ENCODE measurements at places on chromosomes 4 and X. TPM values are rescaled to one million over a fixed set of nuclear protein-coding genes. Genes with fewer than 3 reads are reported as not detected.

GRCh38 chr4:77052352-77052751 is 23.4 kb downstream of the CCNI start:
- peak overlapping the region; percentile 93 for H3K27ac ChIP-seq
- H3K4me1 ChIP-seq, result peaks cover 72% of the 10 kb centered on the region
- peaks cover 34% of the 10 kb centered on the region for H3K36me3 ChIP-seq
- no peak overlapping the region for H3K4me3 ChIP-seq
- no peaks in the 10 kb centered on the region for H3K27me3 ChIP-seq

DNA sequence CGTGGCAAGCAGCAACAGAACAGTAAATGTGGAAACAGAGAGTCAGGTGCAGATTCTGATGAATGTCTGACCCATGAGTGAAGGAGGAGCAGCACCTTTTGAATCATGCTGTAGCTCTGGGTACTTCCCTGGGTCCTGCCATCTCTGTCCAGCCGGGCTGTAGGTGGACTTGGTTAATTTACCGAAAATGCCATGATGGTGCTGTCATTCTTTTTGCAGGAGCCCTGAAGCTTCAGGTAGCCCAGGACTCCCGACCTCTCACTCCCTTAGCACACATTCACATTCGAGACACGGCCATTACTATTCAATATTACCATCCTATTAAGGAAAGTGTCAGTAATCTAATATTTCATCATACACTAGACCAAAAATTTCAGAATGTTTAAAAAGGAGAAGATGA is 320.9 kb downstream of the STK32B start:
- H3K36me3 ChIP-seq, result peaks cover 3% of the 10 kb centered on the region
- peaks cover 34% of the 10 kb centered on the region for H3K4me1 ChIP-seq
- no peak for DNase-seq
- peak overlapping the region; percentile 83 for H3K27ac ChIP-seq
- H3K27me3 ChIP-seq, result no peaks in the 10 kb centered on the region

- H3K27me3 ChIP-seq, result peaks cover 2% of the 10 kb centered on the region
- H3K4me1 ChIP-seq, result no peaks in the 10 kb centered on the region
- H3K4me3 ChIP-seq, result no peak overlapping the region
Observed at GRCh38 chr4:145217349-145217748, 37.0 kb upstream of the OTUD4 start.

GRCh38 chrX:29617725-29618124 is 597.6 kb upstream of the MAGEB2 start:
- DNase-seq, result no peak
- peaks cover 3% of the 10 kb centered on the region for H3K27me3 ChIP-seq
- H3K4me1 ChIP-seq, result peaks cover 5% of the 10 kb centered on the region
- no peak overlapping the region for H3K27ac ChIP-seq
- H3K4me3 ChIP-seq, result no peak overlapping the region

DNA sequence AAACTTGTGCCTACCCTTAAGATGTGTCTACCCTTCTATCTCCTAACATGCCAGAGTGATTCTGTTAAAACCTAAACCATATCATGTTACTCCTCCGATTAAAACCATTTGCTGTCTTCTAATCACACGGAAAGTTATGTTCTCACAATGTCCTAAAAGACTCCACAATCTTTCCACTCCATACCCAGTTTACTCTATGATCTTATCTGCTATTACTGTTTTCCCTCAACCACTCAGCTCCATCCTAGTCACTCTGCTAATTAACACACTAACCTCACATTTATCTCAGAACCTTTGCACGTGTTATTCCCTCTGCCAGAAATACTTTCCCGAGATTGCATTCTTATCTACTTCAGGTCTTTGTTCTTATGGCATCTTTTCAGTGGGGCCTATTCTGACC is 47.6 kb upstream of the UPRT start:
- H3K27ac ChIP-seq, result no peak overlapping the region
- no peaks in the 10 kb centered on the region for H3K36me3 ChIP-seq
- no peak for DNase-seq
- H3K27me3 ChIP-seq, result peaks cover 2% of the 10 kb centered on the region

GRCh38 chrX:100685284-100685996 is 41.4 kb downstream of the SRPX2 start:
- peaks cover 21% of the 10 kb centered on the region for H3K4me1 ChIP-seq
- H3K36me3 ChIP-seq, result peaks cover 2% of the 10 kb centered on the region
- H3K4me3 ChIP-seq, result no peak overlapping the region
- peak overlapping the region; percentile 68 for H3K27ac ChIP-seq
- no peak for DNase-seq

- DNase-seq, result no peak
- H3K27ac ChIP-seq, result no peak overlapping the region
- peaks cover 32% of the 10 kb centered on the region for H3K4me1 ChIP-seq
- H3K27me3 ChIP-seq, result peaks cover 2% of the 10 kb centered on the region
- H3K36me3 ChIP-seq, result no peaks in the 10 kb centered on the region
Observed at GRCh38 chr4:139278485-139278884, 1.5 kb downstream of the MGARP start.

DNA sequence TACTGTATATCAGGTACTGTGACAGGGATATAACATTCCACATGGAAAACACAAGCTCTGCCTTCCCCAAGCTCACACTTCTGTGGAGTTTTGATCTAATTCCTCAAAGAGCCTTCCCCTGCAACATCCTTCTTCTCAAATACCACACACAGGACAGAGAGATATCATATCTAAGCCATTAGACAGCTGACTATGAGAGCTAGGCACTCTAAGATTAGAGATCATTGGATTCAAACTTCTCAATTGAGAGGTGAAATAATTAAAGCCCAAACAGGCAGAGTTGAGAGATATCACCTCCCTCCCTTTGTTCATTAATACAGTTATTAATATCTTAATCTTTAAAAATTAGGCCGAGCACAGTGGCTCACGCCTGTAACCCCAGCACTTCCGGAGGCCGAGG is 25.0 kb downstream of the TEC start:
- H3K4me3 ChIP-seq, result no peak overlapping the region
- DNase-seq, result no peak
- no peak overlapping the region for H3K27ac ChIP-seq
- H3K36me3 ChIP-seq, result no peaks in the 10 kb centered on the region

The HSFX1 gene
- 2.1 TPM for total RNA-seq

The TGIF2LX gene
- not detected for total RNA-seq

The POU3F4 gene
- not detected for total RNA-seq

The KLKB1 gene
- total RNA-seq, result 0.17 TPM

The ADH1B gene
- total RNA-seq, result 1.2 TPM

The TEX13C gene
- total RNA-seq, result not detected

The DCLK2 gene
- total RNA-seq, result 20.0 TPM

The PTTG2 gene
- total RNA-seq, result 0.45 TPM

The ZNF595 gene
- total RNA-seq, result 2.9 TPM

The SPINK2 gene
- total RNA-seq, result not detected

The LSM6 gene
- 14.1 TPM for total RNA-seq

The POU4F2 gene
- not detected for total RNA-seq
